Testis (tissue), 5 donors: ENCODE measurements at places on chromosomes 6 and 20.
A peak's percentile ranks its signal among the peaks of the same experiment; 100 is the strongest.

DNA sequence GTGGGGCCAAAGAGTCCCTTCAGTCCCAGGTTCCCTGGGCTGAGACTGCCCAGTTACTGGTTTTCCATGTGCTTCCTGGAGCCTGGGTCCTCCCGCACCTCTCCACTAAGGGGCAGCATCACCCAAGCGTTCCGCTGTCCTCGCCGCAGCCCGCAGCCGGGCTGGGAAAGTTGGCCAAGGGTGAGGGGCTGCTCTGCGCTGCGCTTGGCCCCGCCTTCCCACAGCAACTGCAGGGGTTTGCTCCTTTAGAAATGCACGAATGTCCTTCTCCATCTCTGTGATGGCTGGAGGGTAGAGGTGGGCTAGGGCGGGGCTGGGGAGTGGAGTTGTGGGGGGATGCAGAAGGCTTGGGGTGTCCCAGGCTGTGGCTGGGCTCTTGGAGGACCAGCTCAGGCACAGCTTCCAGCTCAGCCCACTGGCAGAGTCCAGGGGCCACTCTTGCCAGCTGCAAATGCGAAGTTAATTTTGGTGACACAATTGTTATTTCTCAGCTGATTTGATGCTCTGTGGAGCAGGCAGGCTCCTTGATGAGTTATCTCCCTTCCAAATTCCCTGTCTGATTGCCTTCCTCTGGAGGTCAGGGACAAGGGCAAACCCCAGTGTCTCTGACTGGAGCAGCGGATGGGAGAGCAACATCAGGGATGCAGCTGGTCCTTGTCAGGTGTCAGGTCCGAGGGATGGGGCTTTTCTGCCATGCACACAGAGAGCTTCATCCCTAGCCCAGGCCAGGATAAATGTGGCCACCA lies 63.2 kb downstream of the NOL4L start:
- DNase-seq = peak; percentile 71

GRCh38 chr6:108763931-108764579 lies 84.2 kb upstream of the ARMC2 start:
- no peak for DNase-seq

DNA sequence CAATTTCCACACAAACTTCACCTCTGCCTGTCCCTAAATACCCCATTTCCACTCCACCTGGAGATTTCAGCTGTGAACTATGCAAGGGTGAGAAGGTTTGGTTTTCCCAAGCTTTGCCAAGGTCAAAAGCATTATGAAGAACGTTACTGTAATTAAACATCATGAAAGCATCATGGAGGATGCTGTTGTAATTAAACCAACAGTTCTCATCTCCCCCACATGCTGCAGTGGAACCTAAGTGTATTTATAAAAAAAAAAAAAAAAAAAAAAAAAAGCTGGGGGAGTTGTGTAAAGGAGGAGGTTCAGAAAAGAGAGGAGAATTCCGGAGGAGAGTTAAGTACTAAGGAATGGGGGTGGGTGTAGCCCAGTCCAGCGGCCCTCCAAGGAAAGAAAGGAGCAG lies 474.9 kb upstream of the JARID2 start:
- DNase-seq = no peak

DNA sequence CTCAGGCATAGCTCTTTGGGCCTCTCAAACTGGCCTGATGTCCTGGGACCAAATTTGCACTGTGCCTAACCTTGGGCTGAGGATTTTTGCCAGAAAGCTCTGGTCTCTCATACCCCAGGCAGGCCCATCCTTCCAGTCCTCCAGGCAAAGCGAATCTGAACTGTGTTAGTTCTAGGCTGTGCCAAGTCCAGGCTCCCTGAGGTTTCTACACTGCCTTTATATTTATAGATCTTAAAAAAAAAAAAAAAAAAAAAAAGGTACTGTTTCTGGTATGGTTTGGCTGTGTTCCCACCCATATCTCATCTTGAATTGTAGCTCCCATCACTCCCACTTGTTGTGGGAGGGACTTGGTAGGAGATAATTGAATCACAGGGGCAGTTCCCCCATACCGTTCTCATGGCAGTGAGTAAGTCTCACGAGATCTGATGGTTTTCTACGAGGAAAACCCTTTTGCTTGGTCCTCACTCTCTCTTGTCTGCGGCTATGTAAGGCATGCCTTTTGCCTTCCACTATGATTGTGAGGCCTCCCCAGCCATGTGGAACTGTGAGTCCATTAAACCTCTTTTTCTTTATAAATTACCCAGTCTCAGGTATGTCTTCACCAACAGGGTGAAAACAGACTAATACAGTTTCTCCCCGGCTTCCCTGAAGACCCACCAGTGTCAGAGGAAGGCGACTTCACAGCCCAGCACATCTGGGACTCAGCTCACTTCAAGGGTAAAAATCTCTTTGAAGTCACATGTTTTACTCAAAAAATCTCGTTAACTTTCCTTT lies 39.0 kb upstream of the TBXT start:
- DNase-seq = no peak

GRCh38 chr6:69784595-69785377 lies 12.0 kb downstream of the LMBRD1 start:
- no peak for DNase-seq

DNA sequence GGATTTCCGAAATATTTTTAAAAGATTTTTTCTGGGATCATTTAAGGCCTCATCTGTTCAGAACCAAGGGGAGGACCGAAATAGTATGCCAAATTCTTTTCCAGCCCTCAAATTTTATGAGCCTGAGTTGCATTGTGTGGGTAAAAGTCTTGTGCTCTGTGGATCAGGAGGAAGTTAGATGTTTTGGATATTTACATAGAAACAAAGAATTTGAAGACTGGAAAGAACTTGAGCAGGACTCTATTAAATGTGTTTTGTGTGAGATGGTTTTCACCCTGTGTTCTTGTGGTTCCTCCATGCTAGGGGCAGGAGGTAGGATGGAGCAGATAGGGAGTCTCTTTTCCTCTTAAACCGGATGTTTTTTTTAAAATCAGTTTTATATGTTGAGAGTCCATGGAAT lies 329.1 kb downstream of the LAMA2 start:
- no peak for DNase-seq

DNA sequence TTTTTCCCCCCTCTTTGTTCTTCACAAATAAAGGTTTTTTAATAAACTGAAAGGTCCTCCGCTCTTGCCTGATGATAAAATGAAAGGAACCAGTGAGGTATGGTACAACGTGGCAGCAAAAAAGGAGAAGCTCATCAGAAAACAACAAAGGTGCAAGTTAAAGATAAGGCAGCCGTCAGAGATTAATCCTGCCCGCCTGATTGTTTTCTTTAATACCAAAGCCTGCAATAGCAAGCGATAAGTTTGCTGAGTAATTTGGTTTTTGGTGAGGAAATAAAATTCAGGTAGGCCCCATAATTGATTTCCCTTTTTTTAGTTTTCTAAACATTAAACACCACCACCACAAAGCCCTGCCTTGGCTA lies 177.9 kb downstream of the MBOAT1 start:
- DNase-seq = no peak

DNA sequence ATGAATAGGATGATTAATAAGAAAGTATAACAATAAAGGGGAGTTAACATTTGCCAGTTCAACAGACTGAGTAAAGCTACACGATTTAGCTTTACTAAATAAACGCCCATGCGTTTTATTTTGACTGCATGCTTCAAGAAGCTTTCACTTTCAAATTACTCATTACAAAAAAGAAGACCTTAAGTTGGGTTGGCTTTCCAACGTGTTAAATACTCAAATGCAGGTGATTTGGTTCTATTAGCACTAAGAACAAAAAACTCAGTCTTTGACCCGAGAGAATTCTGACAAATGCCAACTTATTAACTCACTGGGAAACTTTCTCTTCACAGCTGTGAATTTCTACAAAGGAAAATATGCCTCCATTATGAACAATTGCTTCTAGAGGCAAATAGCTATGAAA lies 24.8 kb downstream of the RNF146 start:
- DNase-seq = no peak

DNA sequence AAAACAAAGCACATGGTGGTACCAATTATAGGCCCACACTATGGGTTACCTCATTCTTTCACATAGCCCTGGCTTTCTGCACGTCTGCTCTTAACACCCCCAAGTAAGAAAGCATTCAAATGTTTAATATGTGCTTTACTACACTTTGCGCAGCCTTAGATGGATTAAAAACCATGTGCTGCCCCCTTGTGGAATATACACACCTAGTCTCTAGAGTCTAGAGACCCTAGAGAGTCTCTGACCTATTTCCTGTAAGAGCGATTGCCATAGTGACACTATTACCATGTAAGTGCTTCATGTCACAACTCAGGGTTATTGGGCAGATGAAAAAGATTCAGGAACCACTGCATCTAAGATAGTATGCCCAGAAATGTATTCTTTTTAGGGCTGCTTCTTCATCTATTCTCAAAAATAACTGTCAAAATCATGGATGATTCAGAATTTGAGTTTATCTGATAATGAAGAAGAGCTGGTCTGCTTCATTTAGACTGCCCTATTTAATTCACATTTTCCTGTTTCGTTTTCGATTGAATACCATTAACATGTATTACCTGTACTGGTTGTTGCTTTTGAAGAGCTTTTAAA lies 186.3 kb downstream of the ADGB start:
- peak; percentile 54 for DNase-seq

GRCh38 chr6:108862479-108863191 lies 14.4 kb downstream of the ARMC2 start:
- peak; percentile 51 for DNase-seq

DNA sequence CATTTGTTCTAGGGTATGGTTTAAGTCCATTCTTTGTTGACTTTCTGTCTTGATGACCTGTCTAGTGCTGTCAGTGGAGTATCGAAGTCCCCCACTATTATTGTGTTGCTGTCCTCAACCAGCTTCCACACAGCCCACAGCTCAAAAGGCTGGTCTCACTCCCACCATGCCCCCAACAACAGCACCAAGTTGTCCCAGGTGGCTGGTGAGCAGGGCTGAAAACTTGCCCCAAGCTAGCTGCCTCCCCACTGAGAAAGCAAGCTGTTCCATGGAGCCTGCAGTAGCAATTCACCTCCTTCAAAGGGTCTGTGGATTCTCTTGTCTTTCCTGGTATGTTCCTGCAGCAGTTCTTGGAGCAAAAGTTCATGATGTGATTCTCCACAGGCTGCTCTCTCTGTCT lies 221.0 kb downstream of the SYNDIG1 start:
- DNase-seq = no peak

DNA sequence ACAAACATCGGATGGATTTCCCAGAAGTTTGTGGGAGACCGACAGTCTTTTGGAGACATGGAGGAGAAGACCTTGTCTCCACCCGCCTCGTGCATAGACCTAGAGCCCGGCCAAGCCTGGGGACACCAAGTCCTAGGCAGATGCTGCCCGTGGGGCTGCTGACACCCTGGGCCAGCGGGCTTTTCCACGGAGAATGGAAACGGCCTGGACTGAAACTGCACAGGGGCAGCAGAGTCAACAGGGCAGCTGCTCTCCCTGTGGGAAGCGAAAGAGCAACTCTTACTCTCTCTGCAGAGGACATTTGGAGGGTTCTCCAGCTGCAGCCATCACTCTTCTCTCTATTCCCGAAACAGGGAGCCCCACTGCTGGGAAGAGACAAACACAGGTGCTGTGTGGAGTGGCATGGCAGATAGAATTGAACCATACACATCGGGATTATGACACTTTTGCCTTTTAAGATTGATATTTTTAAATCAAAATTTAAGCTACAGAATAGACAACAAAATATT lies 401.2 kb downstream of the THBS2 start:
- peak; percentile 23 for DNase-seq

DNA sequence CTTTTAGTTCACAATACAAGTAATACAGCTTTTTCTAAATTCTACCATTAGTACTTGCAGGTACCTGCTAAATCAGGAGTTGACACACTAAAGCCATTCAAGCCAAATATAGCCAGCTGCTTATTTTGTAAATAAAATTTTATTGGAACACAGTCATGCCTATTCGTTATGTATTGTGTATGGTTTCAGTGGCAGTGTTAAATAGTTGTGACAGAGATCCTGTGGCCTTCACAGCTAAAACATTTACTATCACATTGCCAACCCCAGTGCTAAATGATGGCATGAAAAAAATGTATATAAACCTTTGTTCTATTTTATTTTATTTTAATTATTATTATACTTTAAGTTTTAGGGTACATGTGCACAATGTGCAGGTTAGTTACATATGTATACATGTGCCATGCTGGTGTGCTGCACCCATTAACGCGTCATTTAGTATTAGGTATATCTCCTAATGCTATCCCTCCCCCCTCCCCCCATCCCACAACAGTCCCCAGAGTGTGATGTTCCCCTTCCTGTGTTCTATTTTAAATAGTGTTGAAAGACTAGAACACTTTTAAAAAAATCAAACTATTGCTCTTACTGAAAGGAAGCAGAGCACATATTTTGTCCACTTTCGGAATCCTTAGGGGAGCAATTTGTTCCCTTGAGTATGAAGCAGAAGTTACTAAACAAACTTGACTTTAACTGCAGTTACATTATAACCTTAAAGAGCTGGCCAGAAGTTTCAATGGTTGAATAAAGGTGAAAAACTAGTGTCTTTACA lies 115.7 kb downstream of the PRIM2 start:
- no peak for DNase-seq

GRCh38 chr6:159645640-159646039 lies 47.4 kb downstream of the SOD2 start:
- DNase-seq = no peak

DNA sequence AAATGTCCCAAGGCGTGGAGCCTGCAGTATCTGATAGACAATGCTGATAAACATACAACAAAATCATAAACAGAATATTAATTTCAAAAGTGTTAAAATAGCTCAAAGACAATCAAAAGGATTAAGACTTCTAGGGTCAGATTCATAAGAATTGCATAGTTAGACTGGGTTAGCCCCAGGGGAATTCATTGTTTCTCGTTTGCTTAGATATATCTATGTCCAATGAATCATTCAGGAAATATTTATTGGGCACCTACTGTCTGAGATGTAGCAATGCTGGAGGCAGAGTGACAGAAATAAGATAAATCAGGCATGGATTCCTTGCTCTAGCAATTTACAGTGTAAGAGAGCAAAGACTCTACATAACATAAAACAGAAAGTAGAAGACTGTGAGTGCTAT lies 124.4 kb upstream of the PRL start:
- DNase-seq = no peak

GRCh38 chr6:1062786-1063545 lies 248.9 kb upstream of the FOXQ1 start:
- DNase-seq = no peak

- no peak for DNase-seq
Observed at GRCh38 chr20:9809271-9809670, 29.6 kb downstream of the PAK5 start.

- no peak for DNase-seq
Observed at GRCh38 chr20:9093218-9093957, 24.5 kb downstream of the PLCB4 start.

GRCh38 chr6:163836876-163837690 lies 422.6 kb downstream of the QKI start:
- no peak for DNase-seq

DNA sequence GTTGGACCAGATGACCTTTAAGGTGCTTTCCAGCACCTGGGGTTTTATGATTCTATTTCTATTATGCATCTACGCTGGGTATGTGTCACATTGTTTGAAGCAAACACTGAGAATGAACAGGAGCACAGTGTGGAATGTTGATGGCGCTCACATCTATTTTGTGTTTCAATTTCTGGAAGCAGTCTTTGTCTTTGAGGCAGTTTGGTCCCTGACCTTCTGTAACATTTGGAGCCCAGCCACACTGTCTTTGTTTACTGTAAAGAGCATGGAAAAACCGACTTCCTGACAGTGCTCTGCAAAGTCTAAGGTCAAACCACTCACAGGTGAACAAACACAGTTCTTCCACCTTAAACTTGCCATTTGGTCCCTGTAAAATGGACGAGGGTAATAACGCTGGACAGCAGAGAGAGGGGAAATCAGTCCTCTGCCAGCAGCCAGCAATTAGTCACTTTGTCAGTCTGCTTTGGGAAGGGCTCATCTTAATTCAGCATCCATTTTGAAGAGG lies 155.5 kb downstream of the PRL start:
- DNase-seq = no peak
